Endothelial cell of umbilical vein (primary cell): ENCODE measurements at places on chromosomes 5 and 9. TPM values are rescaled to one million over a fixed set of nuclear protein-coding genes. Genes with fewer than 3 reads are reported as not detected.

The FAM163B gene
- total RNA-seq, result not detected in 2 replicates

DNA sequence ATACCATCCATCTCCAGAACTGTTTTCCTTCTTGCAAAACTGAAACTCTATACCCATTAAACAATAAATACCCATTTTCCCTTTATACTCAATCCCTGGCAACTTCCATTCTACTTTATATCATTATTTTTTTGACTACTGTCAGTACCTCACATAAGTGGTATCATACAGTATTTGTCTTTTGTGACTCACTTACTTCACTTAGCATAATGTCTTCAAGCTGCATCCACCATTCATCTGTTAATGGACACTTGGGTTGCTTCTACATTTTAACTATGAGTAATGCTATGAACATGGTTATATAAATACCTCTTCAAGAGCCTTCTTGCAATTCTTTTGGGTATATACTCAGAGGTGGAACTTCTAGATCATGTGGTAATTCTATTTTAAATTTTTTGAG is 11.6 kb upstream of the TYRP1 start:
- no peak for DNase-seq
- no peaks in the 10 kb centered on the region for H3K36me3 ChIP-seq
- H3K4me3 ChIP-seq, result no peak overlapping the region
- no peaks in the 10 kb centered on the region for H3K27me3 ChIP-seq

- no peak overlapping the region for H3K4me3 ChIP-seq
- H3K27me3 ChIP-seq, result peaks cover 16% of the 10 kb centered on the region
- no peak overlapping the region for H3K27ac ChIP-seq
- no peaks in the 10 kb centered on the region for H3K36me3 ChIP-seq
- DNase-seq, result no peak
Measured at GRCh38 chr9:34884747-34885189, 73.3 kb upstream of the PHF24 start.

The CAVIN4 gene
- 2.5 and 3.1 TPM in 2 replicates for total RNA-seq

- no peaks in the 10 kb centered on the region for H3K4me1 ChIP-seq
- no peak for DNase-seq
- no peak overlapping the region for H3K27ac ChIP-seq
- H3K4me3 ChIP-seq, result no peak overlapping the region
- H3K36me3 ChIP-seq, result peaks cover 26% of the 10 kb centered on the region
Measured at GRCh38 chr5:95533761-95534160, 21.0 kb downstream of the SKIC3 start.

DNA sequence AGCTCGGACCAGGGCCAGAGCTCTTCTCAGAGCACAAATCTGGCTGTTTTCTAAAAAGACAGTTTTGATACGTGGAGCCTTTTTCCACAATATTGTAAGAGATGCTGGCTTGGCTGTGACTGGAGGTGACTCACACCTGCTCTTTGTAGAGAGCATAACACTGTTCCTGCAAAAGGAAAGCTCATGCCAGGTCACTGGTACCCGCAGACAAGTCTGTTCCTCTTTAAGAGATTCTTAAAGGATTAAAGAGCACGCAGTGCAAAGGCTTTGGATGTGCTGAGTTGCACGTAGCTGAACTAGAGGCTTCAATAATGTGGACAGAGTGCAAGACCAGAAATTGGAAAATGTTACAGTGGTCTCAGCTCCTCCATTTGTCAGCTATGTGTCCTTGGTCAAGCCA is 19.0 kb downstream of the ACTL7B start:
- H3K27me3 ChIP-seq, result no peaks in the 10 kb centered on the region
- H3K27ac ChIP-seq, result no peak overlapping the region
- DNase-seq, result no peak
- no peaks in the 10 kb centered on the region for H3K36me3 ChIP-seq
- H3K4me3 ChIP-seq, result no peak overlapping the region
